ENCODE measurements at places on chromosomes 7 and 10.
A peak's percentile ranks its signal among the peaks of the same experiment; 100 is the strongest.

DNA sequence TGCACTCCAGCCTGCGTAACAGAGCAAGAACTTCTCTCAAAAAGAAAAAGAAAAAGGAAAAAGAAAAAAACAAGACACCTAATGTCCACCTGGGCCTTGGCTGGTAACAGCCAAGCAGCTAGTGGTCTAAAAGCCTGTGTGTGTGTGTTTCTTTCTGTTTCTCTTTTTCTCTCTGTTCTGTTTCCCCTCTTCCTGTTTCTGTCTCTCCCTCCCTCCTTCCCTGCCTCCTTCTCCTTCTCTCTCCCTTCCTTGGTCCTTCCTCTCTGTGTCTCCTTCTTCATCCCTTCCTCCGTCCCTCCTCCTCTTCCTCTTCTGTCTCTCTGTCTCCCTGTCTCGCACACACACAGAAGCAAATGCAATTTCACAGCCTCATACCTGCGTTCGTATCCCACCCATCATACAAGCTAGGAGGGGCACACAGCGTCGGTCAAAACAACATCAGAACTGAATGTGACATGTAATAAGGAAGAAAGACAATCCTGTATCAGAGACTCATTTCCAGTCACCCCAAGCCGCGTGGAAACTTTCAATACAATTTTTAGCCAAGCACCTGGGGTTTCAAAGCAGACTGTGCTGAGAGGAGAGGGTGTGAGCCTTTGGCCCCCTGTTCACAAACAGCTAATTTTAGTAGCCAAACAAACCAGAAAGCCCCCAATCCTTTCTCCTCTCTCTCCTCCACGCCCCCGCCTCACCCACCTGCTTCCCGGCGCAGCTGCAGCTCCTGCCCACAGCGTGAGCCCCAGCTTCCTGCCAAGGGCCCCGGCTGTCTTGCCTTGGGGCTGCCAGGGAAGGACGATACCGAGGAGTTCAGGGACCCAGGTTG lies 50.2 kb upstream of the GNA12 start:
- DNase-seq, result no peak

- no peak for DNase-seq
Measured at GRCh38 chr7:22350466-22351328, 6.3 kb downstream of the RAPGEF5 start.

GRCh38 chr7:50661345-50662040 lies 96.3 kb upstream of the DDC start:
- DNase-seq, result peak; percentile 21

DNA sequence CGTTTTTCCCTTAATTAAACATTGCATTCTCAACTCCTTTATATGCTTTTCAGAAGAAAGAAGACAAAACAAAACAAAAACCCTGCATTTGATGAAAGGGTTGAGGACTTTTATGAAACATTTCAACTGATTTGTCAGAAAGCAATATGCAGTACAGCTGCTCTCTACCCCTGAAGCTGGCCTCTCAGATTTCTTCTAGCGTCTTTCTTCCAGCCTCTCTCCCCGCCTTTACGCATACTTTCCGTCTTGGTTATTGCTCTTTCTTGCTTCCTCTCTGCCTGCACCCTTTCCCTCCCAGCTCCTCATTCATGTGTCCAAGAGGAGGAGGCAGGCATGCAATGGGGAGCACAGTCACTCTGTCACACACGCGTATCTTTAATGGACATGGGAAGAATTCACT lies 91.0 kb upstream of the COL1A2 start:
- DNase-seq, result no peak

GRCh38 chr7:128783143-128783861 lies 7.7 kb upstream of the OPN1SW start:
- DNase-seq, result peak; percentile 61

- DNase-seq, result no peak
Measured at GRCh38 chr10:2020836-2021235, 283.5 kb upstream of the ADARB2 start.

- no peak for DNase-seq
Measured at GRCh38 chr7:91294639-91295220, 30.5 kb downstream of the FZD1 start.

DNA sequence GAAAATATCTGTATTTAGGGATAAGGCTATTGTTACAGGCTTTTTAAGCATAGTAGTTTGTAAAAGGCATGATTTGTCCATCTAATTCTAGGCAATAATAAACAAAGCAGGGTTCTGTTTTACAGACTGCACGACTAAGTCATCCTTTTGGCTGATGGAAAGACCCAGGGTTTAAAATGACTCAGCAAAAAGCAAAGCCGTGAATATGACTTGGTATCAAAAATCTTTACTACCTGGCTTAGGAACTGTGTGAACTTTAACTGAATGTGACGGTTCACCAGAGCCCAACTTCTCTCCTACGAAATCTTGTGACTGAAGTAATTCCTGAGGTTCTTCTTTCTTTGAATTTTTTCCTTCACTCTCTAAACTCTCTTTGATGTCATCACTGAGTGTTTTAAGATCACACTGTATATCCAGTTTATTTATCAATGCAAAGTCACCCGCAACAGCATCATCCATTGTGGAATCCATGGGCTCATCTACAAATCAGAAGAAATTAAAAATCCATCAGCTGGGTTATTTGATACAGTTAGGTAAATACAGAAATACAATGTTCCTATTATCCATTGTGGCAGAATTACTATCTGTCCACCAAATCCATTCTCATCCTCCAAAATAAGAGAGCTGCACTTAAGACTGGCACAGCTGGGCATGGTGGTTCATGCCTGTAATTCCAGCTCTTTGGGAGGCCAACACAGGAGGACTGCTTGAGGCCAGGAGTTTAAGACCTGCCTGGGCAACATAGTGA lies 17.0 kb downstream of the ATE1 start:
- peak; percentile 92 for DNase-seq

- no peak for DNase-seq
Measured at GRCh38 chr7:33262476-33262875, 133.1 kb downstream of the BBS9 start.

DNA sequence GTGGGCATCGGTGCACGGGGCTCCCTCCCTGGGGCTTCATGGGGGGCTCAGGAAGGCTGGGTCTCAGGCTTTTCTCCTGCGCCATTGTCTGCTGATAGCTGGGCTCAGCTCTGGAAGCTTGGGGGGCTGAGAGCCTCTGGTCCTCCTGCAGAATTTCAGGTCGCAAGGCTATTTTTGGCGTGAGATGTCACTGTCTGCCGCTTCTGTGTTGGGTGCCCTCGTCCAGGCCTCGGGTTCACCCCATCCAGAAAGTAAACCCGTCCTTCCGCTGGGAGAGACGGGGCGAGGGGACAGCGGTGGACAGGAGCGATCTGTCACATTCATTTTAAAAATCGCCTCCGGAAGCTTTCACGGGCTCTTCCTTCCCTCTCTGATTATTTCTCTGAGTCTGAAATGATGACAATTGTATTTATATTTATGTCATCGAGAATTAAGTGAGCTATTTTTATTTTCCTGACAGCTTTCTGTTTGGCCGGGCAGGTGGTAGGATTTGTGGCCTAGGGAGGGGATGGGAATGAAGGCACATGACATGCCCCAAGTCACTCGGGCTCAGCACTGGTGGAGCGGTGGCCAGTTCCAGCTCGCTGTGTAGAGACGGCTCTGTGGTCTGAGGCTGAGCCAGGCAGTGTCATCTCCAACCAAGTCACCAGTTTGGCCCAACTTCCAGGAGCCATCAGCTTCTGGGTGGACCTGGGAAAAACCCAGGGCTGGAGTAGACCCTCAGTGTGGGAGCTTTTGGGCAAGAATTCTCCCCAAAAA lies 40.7 kb upstream of the AP5Z1 start:
- peak; percentile 83 for DNase-seq

DNA sequence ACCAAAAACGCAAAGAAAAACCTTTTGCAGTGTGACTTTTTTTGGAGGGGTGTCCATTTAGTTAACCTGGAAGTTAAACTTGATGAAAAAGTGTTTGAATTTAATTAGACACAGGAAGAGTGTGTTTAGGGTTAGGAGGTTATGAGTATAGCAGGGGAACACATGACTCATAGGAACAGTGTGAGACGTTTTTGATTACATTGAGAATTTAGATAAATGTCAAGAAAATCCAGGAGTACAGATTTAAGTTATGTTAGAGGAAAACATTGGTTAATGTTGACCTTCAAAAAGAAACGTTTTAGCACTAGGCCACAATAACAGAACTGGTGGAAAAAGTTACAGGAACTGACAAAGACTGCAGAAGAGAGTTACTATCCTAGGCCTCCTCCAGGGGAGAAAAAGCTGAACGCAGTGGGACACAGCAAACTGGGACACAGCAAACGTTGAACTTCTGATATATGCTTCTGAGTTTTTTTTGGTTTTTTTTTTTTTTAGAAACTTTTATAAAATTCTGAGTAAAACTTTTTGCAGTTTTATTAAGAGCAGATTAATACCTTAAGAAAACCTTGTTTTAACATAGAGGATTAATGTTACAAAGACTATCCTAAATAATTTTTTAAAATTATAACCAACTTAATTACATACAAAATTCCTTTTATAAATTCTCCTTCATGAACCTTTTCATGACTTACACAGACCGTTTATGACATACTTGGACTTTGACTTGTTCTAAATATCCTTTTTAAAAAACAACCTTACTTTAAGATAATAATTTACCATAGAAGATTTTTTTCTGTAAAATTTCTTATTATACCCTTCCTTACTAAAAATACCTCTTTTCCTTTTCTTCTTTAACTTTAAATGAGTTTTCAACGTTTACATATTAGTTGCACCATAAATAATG lies 22.2 kb downstream of the LANCL2 start:
- no peak for DNase-seq

DNA sequence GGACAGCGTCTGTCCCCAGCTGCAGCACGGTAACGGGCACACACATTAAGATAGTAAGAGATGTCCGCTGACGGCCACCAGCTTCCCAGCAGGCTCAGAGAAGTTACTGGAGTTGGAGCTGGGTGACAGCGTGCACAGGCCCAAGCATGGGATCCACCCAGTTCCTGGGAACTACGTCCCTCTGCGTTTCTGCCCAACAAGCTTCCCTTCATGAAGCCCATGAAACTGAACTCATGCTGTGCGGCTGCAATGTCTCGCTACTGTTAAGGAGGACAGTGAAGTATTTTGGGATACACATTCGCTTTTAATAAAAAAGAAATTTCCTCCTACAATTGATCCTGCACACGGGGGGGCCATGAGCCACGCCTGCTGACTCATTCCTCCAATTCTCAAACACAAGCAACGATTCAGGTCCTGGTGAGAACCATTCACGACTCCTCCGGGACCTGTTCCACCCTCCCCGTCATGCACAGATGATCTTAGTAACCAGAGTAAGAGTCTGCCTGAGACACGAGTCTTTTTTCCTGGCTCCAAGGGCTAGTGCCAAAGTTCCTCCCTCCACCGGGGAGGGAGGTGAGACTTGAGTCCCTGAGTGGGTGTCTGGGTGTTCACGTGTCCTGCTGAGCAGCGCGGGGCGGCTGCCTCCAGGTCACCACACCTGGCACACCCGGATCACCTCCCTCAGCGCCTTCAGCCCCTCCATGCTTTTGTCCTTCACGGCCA lies 2.6 kb downstream of the PSMG3 start:
- no peak for DNase-seq
